ENCODE measurements at places on chromosomes 7 and 10.

DNA sequence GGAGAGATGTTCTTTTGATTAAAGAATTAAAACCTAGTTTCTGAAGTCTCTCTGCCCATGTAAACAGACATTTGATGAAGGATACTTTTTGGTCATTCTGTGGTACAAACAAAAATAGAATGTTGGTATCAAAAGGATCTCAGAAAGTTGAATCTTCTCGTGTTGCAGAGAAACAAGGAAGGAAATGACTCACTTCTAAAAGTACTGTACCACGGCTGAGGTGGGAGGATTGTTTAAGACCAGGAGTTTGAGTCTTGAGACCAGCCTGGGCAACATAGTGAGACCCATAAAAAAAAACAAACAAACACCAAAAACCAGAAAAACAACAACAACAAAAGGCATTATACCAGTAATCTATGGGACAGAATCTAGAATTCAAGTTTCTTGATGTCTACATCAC is 69.7 kb downstream of the PRSS58 start:
- DNase-seq: no peak

- no peak for DNase-seq
These were observed 156.8 kb upstream of the PHYHIPL start for GRCh38 chr10:59019603-59020002.

DNA sequence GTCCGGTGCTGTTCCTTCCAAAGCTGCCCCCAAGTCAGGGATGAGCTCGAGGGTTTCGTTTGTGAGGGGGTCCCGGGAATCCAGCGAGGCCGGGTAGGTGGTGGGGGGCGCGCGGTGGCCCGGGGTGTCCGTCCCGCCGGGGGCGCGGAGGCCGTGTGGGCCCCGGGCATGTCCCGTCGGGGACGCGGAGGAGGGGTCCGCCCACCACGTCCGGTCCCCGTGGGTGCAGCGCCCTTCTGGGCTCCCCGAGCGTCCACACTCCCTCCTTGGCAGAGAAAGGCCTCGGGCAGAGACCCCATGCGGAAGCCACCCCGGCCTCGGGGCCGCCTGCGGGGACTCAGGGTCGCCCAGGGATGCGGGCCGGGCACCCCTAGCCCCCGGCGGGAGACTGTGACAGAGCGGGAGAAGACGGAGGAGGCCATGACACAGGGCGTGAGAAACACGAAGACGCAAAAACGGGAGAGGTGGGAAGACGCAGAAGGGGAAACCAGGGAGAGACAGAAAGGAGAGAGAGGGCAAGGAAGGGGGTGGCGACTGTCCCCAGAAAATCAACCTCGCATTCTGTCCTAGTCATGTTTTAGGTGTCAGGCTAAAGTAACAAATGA is 640 bp upstream of the ZNF425 start:
- DNase-seq: peak; percentile 65

DNA sequence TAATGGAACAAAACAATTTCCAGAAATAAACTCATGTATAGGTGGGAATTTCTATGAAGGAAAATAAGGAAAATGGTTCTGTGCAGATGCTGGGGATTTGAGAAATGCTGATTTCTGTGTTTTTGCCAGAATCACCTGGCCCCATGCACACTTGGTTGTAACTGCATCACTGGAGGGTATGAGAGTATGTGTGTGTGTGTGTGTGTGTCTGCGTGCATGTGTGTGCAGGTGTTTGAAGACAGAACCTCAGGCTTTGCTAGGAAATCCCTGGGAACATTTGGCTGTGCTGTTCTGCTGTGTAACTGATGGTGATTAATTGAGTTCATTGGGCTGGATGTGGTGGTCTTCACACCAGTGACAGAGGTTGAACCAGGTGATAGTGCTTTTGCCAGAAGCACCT is 141.6 kb downstream of the CAMK1D start:
- DNase-seq: no peak

GRCh38 chr7:32283546-32283945 is 206.6 kb downstream of the LSM5 start:
- no peak for DNase-seq

- DNase-seq: no peak
These were observed 201.4 kb downstream of the TNS3 start for GRCh38 chr7:47380325-47381133.

- DNase-seq: no peak
These were observed 168.3 kb upstream of the RNF32 start for GRCh38 chr7:156472267-156472666.

DNA sequence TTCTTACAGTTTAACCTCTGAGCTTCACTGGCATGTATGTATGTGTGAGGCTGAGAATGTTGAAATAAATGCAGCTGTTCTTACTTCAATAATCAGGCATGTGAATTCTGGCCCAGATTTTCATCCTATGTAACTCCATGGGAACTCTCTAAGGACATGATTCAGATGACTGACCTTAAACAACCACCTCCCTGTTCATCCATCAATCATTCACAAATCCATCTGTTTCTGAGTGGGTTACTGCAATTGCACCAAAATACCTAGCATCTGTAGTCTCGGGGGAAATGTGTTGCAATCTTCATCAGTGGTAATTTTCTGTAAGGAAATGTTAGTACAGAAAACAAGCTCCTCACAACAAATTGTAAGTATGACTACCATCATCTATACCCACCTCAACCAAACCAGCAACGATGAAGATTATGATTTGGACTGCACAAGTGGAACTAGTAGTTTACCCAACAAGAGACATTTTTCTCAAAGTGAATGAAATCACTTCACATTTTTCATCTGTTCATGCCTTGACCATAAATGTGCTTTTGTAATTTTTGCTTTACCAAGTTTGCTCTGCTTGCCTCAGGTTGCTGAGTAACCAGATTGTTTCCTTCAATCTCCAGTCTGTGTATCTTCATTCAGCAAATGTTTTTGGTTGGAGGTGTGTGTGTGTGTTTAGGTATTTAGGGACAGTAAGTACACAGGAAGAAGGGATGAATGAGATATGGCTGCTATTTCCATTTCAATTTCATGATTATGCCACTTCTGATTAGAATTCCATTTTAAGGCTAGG is 65.7 kb upstream of the FZD8 start:
- DNase-seq: no peak

DNA sequence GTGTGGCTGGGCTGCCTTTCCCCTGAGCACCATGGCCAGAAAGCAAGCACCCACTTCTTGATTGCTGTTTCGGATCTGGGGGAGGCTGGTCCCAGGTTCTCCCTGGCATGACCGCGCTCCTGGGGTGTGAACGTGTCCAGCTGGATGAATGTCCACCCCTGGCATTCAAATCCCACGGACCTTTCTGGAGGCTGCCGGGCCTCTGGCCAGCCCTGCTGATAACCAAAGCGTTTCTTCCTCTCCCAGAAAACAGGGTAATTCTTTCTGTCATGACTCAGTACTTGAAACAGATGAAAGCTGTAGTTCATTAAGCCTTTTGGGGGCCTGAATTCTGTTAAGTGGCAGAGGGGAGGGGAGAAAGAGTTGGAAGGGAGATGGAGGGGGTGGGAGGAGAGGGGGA is 73.1 kb upstream of the SAMD8 start:
- peak; percentile 72 for DNase-seq

DNA sequence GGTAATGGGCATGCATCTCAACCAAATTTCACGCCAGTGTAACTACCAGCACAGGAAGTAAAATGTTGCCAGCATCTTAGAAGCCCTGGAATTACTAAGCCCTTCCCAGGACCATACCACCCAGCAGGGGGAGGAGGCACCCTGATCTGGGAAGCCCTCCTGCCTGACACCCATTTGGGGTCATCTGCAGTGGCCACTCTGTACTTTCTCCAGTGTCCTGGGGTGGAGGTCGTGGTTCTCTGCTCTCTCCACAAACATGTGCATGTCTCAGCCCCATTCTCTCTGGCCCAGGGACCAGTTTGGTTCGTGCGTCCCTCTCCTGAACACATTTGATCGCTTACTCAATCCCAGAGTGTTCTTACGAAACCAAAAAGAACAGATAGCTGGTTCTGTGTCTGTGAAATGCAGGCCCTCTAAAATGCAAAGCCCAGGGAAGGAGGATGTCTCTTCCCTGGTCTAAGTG is 9.4 kb upstream of the LRRC27 start:
- DNase-seq: no peak

GRCh38 chr10:12872577-12872976 is 128.9 kb downstream of the CCDC3 start:
- no peak for DNase-seq

DNA sequence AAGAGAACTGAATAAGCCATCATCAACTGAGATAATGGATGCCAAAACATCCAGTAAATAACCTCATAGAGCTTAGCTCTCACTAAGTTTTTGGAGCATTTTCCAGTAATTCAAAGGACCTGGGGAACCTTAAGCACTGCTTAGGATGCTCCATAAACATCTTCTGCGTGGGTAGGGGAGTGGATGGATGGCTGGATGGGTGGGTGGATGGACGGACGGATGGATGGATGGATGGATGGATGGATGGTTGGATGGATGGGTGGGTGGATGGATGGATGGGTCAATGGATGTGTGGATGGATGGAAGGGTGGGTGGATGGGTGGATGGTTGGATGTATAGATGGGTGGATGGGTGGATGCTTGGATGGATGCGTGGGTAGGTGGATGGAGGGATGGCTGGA is 9.0 kb downstream of the CYP2E1 start:
- DNase-seq: no peak

DNA sequence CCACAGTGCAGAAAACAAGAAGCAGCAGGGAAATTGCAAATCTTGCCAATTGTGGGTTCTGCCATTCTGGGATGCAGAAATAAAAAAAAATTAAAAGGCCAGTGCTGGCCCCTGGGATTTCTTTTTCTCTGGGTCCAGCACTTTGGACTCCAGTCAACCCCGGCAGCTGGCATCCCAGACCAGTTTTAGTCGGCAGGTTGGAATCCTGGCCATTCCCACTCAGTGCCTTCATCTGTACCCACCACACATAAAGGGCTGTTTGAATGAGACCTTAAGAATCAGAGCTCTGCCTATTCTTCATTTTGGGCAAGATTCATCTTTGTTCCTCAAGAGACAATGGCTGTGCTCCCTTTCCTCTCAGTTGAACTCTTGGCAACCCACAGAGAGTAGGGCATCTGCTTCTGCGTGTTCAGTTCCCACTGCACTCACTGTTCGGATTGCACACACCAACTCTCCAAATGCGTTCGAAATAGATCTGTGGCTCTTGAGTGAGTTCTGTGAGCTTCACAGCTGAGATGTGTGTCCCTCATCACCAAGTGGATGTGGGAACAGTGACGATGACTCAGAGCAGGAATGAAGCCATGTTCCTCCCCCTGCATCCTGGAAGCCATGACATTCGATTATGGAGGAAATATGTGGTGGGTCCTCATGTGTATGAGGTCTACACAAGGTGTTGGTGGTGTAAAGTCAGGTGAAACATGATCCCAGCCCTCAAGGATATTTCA is 63.0 kb upstream of the EGFR start:
- DNase-seq: no peak

- no peak for DNase-seq
These were observed 828.6 kb upstream of the GHITM start for GRCh38 chr10:83310688-83311087.

DNA sequence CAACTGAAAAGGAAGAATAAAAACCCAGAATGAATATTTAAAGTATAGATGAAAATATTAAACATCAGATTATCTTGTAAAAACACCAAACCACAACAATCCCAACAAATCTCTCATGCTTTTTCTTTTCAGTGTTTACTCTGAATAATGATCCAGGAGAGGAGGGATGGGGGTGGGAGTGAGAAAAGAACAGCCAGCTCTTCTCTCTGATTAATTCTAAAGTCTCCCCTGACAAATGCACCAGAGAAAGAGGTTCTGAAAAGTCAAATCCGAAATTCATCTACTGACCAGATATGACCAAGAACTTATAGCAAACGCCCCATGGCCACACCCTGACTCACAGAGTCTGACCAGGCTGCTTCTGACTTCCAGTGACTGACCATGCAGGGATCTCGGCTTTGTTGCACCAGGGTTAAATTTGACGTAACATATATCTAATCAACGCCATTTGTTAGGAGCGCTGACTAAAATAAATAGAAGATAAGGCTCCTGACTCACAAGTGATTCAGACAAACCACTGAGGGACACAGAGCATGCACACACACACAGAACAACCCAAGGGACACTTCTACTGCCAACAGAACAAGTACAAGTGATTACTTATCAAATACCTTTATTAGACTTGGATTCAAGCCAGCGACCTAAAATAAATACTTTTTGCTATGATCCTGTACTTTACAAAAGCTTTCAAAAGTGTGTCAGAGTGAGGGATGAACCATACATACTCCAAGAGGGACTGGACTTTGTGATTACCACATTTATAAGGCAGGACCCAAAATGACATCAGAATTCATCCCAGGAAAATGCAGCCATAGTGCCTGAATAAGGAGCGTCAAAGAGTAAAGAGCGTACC is 9.3 kb upstream of the SPOCK2 start:
- DNase-seq: no peak

DNA sequence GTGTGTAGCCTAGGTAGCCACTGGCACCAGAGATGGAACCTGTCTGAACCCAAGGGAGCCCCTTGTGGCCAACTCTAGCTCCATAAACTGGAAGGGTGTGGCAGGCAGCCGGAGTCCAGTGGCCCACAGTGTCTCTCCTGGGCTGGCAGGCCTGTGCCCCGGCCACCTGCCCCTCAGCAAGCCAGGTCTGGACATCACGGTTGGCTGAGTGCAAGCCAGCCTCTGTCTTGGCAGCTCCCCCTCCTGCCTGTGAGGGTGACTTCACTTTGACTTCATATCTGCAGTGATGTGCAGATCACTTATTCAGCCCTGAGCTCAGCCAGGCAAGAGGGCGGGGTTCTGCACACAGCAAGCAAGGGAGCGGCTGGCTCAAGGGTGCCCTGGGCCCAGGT is 1.3 kb upstream of the RET start:
- DNase-seq: no peak

DNA sequence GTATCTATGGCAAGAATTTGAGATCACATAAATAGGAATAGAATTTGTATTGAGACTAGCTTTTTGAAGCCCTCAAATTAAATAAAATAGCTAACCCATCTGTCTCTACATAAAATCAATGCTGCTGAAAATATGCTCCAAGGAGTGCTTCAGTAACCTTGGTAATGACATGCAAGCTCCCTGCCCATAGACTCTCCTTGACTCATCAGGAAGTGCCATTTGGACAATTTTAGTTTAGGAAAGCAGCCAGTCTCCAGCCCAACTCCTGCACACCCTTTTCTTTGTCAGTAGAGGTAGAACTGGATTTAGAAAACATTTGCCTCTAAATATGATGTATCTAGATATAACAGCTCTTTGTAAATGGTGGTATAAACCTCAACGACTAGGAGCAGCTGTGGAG is 69.9 kb upstream of the PTPRZ1 start:
- DNase-seq: no peak

GRCh38 chr7:49703337-49703736 is 70.1 kb upstream of the VWC2 start:
- DNase-seq: no peak

Measured in ovary (tissue), 10 donors.